Activated naive CD4-positive, alpha-beta T cell treated with anti-CD3 and anti-CD28 coated beads, Interleukin-2, amount 10 ng/mL, durations not matched to agents 7 days and 5 days (primary cell): ENCODE measurements at places on chromosomes 5 and 9.

DNA sequence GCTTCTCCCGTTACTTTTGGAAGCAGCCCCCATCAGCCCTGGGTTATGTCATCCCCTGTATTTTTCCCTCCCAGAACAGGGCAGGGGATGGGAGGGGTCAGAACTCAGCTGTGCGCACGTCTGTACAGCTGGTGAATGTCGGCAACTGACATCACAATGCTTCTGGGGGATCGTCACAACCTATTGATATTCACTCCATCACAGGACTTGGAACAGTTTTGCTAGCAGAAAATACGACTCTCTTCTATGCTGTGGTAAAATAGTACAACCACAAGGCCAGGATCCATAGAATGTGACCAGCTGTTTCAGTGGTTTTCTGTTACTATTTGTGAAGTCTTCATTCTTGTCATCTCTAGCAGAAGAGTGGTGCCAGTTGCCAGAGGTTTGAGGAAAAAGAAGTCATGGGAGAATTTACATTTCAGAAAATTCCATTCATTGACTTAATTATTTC is 77.1 kb upstream of the KLF4 start:
- DNase-seq, result no peak

GRCh38 chr9:33202018-33202417 is 34.9 kb upstream of the B4GALT1 start:
- no peak for DNase-seq

DNA sequence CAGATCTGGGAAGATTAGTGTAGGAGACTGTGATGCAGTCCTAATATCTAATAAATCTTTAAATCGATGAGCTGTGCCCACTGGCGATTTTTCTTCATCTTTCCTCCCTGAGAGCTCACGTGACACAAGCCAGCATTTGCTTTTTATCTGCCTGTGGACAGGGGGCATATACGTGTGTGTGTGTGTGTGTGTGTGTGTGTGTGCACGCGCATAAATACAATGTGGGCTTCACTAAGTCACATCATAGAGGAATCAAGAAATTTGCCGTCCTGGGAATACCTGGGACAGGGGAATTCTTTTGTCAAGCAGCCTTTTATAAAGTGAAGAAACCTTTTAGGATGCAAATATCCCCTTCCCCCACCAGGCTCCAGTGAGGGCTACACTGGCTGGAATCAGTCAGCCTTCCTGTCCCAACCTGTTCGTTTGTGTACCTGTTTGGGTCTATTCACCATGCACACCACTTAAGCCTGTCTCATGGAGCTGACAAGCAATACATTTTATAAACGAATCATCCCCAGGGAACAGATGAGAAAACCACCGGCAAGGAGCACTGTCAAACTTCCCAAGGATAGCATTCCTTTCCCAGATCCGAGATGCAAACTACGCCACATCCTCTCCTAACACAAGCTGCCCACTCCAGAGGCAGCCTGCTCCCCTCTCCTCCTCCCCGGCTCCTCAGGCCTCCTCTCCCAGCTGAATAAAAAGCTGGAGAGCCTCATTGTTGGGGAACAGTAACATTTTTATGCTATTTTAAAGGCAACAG is 2.7 kb downstream of the EPB41L4B start:
- no peak for DNase-seq

DNA sequence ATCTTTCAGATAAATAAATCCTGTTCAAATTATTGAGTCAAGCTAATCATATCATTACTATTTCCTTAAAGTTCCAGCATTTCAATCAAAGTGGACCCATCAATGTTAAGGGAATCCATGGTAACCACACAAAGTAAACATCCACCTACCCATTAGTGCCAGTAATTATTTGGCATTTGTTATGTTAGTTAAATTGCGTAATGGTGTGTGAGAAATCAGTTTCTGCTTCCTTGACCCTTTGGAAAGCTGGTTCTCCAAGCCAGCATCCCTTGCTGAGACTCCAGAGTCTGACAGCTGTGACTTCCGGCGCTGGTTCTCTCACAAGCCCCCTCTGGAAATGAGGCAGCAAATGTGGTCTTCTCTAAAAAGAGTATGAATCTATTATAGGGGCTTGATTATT is 308.6 kb upstream of the EFNA5 start:
- DNase-seq, result no peak

DNA sequence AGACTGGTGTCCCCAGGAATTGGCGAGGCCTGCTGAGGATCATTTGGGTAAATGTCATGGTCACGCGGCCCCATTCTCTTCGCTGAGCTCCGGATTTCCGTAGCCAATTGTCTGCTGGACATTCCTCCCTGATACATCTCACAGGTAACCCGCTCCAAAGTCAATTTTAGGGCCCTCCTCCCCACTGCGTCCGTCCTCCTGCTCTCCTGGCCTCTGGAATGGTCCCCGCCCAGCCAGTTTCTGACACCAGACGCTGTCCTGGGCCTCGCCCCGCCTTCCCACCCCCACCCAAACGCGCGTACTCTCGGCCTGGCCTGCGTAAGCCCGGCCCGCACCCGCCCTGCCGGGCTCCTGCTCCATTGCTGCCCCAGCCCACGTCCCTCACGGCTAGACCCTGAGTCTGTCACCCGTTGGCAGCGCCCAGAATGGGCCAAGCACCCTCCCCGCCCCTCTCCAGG is 202.0 kb downstream of the AUH start:
- DNase-seq, result no peak

DNA sequence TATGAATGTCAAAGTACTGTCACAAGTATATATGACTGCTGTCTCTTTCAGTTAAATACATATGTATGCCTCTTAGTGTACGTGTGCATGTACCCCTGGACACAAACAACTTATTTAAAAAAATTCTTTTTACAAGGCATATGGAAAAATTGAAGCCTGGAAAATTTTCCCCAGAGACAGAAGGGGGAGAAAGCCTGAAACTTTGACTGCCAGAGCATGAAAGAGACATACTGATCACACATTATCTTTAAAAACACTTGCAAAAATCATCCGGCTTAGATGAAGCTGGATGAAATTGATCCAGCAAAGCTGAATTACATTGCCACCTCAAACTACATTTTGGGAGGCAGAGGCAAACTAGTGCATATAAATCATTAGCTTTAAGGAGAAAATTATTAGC is 88.0 kb upstream of the NFIB start:
- no peak for DNase-seq

GRCh38 chr5:54905246-54905795 is 80.1 kb downstream of the ESM1 start:
- DNase-seq, result no peak

DNA sequence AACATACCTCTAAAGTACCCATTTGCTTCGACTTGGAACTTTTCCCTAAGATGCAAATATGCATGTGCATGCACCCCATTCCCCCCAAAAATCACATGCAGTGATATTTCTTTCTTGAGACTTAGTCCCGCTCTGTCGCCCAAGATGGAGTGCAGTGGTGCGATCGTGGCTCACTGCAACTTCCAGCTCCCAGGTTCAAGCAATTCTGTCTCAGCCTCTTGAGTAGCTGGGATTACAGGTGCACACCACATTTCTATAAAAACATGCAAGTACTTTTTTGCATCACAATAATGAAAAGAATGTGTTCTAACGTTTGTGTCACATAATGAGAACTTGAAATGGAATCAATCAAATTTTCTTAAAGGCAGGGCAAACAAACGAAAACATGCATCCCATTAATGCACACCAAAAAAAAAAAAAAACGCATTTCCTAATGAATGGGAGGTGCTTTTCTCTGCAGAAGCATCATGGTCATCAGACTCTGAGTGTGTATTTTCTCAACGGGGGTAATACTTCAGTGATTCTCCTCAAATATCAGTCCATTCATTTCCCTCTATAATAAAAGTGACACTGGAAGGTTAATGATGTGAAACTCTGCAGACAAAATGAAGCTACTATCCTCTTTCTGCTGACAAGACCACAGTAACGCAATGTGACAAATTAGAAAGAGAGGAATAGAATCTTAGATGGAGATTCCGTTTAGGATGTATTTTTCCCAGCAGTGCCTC is 389.4 kb downstream of the CTNND2 start:
- no peak for DNase-seq

GRCh38 chr9:26308328-26308727 is 584.3 kb downstream of the CAAP1 start:
- no peak for DNase-seq

DNA sequence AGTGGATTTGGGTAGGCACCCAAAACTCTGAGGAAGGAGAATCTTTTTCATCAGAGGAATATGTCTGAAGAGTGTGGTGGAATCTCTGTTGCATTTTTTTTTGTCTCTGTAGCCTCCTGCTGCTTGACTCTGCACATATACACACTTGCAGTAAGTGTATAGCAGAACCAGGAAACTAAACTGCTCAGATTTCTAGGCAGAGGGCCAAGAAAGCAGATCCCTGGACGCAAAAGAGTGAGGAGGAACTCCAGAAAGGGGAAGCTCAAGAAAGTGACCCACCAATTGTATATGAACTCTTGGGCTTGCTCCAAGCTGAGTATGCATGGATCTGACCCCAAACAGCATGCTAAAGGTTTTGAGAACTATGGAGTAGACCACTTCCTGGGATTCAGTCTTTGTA is 181.8 kb downstream of the GADD45G start:
- DNase-seq, result no peak

GRCh38 chr9:4984171-4984620 is 876 bp upstream of the JAK2 start:
- DNase-seq, result no peak

DNA sequence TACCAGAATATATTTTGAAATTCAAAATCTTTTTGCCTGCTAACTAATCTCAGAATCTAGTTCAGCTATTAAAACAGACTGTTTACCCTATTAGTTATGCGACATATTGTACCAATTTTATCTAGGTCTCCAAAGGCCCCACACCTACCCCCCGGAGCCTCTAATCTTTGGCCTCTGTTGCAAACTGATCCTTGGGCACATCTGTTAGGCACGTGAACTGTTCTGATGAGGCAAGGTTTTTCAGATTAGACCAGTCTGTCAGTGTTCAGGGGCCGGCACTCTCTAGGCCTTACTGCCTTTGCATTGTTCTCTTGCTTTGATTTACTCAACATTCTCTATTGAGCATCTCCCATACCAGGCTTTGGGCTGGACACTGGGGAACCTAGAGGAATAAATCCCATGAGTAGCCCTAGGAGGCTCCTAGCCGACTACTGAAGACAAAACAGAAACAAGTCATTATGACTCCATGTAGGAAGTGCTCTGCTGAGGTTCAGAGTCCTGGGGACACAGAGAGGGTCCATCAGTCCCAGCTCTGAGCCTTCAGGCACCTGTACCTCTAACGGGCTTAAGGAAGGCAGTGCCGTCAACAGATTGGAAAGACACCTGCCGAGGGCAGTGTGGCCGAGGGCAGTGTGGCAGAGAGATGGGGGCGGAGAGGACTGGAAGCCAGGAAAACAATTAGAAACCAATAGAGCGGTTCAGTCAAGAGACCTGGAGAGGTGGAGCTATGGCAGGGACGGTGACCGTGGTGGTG is 245.1 kb downstream of the AOPEP start:
- no peak for DNase-seq
